ENCODE measurements at places on chromosomes 12 and 14.

- no peak for DNase-seq
These were observed 1.3 kb upstream of the CD63 start for GRCh38 chr12:55729819-55730818.

DNA sequence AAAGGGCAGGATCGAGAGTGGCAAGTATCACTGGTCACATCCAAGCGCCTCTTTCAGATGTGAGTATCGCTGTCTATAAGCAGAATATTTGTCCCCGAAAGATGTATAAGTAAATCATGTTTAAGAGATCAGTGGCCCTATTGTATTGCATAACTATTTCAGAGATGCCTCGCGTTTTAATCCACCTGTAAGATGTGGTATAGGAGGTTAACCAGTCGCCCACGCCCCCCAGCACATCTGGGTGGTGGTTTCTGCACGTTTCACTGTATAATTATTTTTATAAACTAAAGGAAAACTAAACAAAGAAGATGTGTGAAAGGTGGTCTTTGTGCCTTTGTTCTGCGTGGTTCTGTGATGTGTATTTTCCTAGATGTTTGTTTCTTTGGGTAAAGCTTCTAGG is 28.9 kb downstream of the RIMBP2 start:
- no peak for DNase-seq

GRCh38 chr12:107091989-107092641 is 1.2 kb downstream of the CRY1 start:
- DNase-seq = peak; percentile 75

DNA sequence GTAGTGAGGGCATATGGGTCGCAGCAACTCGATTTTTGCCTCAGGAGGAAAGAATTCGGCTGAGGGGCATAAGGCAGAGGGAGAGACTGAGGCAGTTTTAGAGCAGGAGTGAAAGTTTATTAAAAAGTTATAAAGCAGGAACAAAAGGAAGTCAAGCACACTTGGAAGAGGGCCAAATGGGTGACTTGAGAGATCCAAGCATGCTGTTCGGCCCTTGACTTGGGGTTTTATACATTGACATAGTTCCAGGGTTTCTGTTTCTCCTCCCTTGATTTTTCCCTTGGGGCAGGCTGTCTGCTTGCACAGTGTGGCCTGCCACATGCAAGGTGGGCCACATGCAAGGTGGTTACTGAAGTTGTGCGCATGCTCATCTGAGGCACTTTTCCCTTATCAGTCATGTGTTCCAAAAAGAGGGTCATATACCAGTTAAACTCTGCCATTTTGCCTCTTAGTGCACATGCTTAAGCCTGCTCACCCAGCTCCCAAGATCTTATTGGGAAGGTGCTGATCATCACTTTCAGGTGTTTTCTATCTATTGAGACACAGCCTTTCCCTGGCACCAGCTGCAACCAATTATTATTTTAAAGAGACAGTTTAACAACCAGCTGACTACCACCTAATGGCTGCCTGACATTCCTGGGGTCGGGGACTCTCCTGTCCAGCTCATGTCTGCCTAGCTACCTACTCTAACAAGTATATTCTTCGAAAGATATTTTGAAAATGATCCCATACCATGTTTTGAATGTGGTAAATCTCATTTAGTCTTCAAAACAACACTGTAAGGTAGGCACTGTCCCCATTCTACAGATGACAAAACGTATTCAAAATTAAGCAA is 19.9 kb downstream of the PTGER2 start:
- DNase-seq = no peak

DNA sequence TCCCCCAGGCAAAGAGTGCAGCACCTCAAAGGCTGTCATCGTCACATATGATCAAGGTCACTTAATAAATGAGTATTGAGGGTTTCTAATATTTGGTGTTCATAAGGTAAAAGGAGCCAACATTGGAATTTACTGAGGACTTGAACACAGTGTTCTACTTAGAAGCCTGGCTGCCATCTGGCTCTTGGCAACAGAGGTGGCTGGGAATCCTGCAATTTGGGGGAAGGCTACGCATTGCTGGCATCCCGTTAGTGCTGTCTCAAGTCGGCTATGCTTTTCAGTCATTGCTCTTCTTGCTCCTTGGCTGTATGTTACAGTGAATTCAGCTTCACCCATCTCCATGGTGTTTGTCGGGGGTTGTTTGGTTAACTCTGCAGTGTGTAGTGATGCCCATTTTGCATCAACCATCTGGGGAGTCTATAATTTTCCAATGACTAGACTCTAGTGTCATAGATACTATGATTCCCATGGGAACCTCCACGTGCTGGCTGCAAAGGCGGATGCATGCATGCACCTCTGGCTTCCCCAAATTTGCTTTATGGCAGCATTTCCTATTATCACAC is 12.9 kb upstream of the SLC24A4 start:
- no peak for DNase-seq

DNA sequence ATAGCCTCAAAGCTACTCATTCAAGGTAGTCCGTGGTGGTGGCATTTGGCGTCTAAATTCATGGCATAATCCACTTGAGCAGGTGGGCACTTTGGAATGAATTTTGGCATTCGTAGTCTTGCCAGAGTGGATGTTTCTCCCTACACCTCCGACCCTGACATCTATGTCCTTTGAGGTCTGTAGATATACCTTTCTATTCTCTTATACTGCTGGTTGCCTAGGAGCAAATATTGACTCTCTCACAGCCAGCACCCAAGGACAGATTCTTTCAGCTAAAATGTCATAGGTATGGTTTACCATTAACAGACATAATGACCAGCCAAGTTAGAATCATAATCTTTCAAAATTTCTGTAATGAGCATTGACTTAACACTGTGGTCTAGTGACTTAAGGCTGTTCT is 47.4 kb upstream of the FLRT2 start:
- no peak for DNase-seq

GRCh38 chr12:55720894-55721444 is 776 bp downstream of the RDH5 start:
- peak; percentile 57 for DNase-seq

DNA sequence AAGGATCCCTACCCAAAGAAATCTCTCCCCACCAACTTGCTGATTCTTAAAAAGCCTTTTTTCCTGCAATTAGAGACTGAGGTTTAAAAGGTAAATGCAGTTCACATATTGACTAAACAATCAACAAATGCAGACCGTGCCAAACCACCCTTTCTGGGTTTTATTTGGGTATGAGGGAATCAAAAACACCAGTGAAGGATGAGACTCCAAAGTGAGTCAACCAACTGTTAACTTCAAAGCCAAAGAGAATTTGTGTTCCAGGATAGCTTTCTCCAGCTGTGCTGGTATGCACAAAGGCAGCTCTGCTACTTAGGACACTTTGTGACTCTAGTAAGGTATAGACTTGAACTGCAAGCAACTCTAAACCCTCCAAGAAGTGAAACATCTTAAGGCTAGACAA is 39.4 kb downstream of the RPS29 start:
- DNase-seq = no peak

GRCh38 chr12:14395074-14395778 is 29.7 kb downstream of the ATF7IP start:
- DNase-seq = no peak

DNA sequence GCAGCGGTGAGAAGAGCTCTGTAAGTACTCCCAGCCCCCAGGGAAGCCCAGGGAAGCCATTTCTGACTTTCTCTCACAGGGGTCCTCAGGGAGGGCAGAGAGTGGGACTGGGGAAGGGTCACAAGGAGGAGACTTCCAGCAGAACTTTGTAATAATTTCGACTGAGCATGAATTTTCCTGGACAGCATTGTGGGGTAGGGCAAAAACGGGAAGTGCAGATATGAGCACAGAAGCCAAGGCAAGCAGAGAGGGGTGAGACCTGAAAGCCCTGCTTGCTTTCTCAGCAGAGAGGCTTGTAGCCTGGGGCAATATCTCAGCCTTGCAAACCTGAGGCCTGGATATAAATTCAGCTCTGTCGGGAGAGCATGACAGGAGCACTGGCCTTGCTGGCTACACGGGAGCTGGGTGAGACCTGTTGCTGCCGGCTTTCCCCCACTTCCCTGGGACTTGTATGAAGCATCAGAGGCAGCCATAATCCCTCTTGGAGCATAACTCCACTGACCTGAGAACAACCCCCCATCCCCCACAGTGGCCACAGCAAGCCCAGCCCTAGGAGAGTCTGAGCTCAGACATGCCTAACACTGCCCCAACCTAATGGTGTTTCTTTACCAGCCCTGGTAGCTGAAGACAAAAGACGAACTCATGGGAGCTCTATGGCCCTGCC is 9.8 kb upstream of the IQSEC3 start:
- DNase-seq = no peak

- DNase-seq = no peak
These were observed 34.8 kb downstream of the IL31 start for GRCh38 chr12:122139266-122139665.

- no peak for DNase-seq
These were observed 104.0 kb upstream of the EIF5 start for GRCh38 chr14:103230021-103230420.

- DNase-seq = no peak
These were observed 342.2 kb downstream of the ATP23 start for GRCh38 chr12:58283553-58283952.

- no peak for DNase-seq
These were observed 7.1 kb upstream of the PGF start for GRCh38 chr14:74962493-74962892.

DNA sequence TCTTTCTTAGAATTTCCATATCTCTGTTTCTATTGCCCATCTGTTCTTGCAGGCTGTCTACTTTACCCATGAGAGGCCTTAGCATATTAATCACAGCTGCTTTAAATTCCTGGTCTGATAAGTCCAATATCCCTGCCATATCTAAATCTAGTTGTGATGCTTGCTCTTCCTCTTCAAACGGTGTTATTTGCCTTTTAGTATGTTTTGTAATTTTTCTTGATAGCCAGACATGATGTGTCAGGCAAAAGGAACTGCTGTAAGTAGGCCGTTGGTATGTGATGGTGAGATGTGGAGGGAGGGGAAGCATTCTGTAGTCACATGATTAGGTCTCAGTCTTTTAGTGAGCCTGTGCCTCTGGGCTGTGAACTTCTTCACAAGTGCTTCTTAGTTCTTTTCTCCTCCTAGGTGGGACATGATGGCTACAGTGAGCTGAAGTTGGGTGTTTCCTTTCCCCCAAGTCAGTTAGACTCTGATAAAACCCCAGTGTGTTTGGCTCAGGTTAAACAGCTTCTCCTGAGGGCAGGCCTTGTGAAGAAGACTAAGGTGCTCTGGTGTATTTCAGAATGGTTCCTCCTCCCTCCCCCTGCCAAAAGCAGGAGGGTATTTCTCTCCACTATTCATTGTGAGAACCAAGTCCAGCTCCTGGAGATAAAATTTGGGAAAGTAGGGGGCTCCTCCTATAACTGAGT is 195.9 kb upstream of the PARP11 start:
- DNase-seq = no peak

DNA sequence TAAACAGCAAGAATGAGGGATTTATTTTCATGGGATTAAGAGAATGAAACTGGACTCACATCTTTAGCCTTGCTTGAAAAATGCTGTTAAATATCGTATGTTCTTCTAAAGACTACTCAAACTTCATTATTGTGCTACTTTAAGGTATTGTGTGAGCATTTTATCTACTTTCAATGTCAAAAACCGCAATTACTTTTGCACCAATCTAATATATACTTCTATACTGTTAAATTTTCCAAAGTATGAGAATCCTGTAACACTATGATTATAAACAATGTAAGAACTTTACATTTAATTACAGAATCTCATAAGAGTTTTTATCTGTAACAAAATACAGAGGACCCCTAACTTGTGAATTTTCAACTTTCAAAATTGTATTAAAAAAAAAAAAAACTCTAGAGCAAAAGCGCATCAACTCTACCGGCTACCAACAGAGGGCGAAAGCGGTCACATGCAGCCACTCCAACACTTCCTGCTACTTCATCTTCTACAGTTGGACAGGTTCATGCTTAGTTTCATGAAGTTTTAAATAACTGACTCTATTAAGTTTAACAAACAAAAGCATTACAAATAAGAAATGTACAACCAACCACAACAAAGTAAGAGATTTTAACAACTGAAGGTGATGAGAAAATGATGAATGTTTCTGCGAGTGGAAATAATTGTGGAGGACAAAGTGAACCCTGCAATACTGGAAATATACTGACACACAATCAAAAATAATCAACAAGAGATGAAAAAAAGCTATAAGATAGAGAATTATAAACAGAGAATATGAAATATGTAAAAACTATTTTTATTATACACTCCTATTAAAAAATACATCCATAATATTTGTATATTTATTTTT is 210.9 kb downstream of the MED13L start:
- DNase-seq = peak; percentile 72

DNA sequence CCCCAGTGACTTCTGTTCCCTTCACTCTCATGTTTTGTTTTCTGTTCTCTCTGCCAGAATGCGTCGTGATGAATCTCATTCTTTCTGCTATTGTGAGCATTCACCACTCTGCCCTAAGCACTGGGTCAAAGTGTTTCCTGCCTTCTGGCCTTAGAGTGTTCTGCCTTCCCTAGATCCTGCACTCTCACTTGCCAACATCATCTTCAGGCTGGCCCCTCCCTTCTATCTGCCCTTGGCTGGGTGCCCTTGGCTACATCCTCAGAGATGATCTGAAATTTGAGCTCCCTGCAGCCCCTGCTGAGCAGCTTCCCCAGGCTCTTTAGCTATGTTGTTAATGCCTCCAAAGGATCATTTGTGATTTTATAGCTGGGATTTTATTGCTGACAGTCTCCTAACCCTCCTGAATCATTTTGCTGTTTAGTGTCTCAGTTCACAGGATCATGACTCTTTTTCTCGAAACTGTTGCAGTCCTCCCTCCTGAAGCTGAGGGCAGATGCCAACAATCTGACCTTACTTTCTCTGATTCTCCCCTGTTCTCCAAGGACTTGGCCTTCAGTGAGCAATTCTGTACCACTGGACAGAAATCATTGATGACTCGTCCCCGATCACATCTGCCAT is 4.5 kb downstream of the DHRS2 start:
- DNase-seq = no peak
